NCI-H187 (cell line): ENCODE measurements at places on chromosomes 12 and 14.

DNA sequence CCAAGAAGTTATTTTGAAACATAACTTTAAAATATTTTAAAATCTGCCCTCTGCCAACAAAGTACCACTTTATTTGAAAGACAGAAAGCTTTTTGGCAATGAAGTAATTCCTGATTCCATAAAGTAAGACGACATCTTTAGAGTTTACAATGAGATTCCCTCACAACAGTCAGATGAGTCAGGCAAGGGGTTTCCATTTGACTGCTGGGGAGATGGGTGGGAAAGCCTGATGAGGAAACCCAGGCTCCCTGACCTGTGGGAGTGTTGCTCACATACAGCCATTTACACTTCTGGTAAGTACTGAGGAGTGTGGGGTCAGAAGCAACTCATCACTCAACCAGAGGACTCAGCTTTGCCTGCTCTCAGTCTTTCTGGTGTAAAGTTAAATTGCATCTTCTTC lies 10.2 kb downstream of the KITLG start:
- DNase-seq = no peak

DNA sequence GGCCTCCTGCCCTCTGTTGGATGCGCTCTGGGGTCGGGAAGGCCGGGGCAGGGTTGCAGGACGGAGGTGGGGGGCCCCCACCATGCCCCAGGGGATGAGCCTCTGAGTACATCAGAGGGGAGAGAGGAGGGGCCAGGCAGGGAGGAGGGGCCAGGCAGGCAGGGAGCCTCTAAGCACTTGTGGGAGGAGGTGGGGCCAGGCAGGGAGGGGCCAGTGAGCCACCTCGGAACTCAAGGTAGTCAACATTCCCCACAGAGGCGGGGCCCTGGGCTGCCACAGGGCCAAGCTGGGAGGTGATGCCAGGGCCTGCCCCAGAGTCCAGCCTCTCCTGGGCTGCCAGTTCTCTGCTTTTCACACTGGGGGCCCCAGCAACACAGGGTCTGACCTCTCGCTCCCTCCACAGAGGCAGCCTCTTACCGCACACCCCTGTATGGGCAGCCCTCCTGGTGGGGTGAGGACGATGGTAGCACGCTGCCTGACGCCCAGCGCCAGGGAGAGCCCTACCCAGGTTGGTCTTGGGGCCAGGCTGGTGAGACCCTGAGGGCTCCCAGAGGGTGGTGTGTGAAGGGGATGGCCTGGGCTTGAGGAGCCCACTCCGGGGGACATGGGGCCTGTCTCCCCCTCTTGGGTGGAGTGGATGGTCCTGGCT lies 17.4 kb downstream of the CEP170B start:
- DNase-seq = no peak

DNA sequence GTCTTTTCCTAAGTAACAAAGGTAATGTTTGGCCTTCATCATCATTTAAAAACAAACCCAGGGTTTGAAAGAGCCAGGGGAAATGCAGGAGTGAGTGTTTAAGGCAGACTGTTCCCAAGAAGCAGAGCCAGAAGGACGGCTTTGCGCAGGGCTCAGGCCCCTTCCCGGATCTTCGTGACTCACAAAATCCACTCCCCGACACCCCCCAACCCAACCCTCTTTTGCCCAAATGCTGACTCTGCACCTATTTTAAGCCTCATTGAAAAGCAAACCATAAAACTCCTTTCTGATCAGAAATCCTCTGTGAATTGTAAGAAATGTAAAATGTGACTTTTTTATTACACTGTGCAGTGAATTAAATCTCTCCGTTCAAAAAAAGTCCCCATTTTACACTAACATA lies 67.5 kb downstream of the SETD3 start:
- no peak for DNase-seq

GRCh38 chr14:32324601-32325000 lies 4.5 kb upstream of the AKAP6 start:
- no peak for DNase-seq

GRCh38 chr12:79048962-79049361 lies 184.4 kb downstream of the SYT1 start:
- DNase-seq = no peak

GRCh38 chr14:104370256-104370870 lies 209.2 kb upstream of the C14orf180 start:
- DNase-seq = no peak

GRCh38 chr12:18008642-18009041 lies 81.4 kb downstream of the RERGL start:
- DNase-seq = no peak

DNA sequence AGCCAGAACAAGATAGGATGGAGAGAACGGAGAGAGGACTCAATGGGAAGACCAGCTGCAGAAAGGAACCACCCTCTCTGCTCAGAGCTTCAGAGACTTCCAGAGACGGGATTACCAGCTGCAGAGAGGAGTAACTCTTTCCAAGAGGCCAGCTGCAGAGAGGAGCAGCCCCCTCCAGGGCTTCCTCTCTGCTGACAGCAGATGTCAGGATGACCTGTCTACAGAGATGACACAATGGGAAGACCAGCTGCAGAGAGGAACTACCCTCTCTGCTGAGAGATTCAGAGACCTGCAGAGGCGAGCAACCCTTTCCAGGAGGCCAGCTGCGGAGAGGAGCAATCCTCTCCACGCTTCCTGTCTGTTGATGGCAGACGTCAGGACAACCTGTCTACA lies 61.8 kb downstream of the KLRG1 start:
- no peak for DNase-seq

- DNase-seq = no peak
Measured at GRCh38 chr12:122852336-122853275, 17.3 kb downstream of the HIP1R start.

- no peak for DNase-seq
Measured at GRCh38 chr14:32329146-32329545, at the start of gene AKAP6. AKAP6 (plus strand) TSS chr14:32329298; CDS start chr14:32433494, 104,196 bp downstream.

DNA sequence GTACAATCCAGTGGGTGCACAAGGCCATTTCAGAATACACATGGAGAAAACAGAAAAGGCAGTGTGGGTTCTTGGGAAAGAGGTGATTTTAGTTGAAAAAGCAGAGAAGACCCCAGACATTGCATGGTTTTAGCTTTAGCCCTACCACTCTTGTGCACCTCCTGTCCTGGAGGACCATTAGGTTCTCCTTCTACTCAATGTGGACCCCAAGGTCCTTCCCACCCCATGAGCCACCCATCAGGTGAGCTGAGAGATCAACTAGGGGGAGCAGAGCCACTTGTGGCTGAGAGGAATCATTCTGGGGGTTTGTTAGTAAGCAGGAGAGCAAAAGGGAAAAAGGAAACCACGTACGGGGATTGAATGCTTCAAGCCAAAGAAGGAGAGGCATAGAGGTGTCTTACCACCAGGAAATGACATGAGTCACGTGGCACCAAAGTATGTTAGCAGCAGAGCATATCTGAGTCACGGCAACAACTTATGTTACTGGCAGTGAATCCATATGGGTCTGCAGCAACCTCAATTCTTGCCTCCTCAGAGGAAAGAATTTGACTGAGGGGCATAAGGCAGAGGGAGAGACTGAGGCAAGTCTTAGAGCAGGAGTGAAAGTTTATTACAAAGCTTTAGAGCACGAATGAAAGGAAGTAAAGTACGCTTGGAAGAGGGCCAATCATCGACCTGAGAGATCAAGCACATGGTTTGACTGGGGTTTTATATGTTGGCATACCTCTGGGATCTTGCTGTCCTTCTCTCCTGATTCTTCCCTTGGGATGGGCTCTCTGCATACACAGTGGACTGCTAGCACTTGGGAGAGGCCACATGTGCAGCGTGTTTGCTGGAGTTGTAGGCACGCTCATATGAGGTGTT lies 73.9 kb downstream of the HSD17B6 start:
- DNase-seq = no peak

- DNase-seq = no peak
Measured at GRCh38 chr12:107488666-107489065, 196.9 kb upstream of the PWP1 start.

GRCh38 chr14:88765130-88765529 lies 27.6 kb downstream of the EML5 start:
- no peak for DNase-seq

GRCh38 chr12:47302111-47302671 lies 222.4 kb upstream of the AMIGO2 start:
- DNase-seq = no peak

GRCh38 chr12:71567537-71567936 lies 96.1 kb downstream of the ZFC3H1 start:
- DNase-seq = no peak

- no peak for DNase-seq
Measured at GRCh38 chr14:103512701-103513611, 9.7 kb downstream of the CKB start.

- DNase-seq = no peak
Measured at GRCh38 chr12:132314516-132315233, 14.7 kb downstream of the GALNT9 start.

DNA sequence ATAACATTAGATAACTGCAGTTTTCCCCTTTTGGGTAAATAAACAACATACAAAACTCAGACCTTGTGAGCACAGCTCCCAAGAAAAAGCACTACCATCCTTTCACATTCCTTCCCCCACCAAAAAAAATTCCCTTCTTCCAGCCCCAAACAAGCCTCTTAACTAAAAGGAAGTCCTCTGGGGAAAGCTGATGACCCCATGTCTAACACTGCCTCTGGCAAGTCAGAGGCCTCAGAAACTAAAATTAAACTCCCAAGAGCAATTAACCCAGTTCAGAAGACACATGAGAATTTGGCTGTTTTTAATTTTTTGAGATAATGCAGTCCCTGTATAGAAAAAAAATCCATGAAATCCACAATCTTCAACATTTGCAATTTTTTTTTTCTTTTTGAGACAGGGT lies 127.7 kb downstream of the SPTSSA start:
- DNase-seq = no peak

DNA sequence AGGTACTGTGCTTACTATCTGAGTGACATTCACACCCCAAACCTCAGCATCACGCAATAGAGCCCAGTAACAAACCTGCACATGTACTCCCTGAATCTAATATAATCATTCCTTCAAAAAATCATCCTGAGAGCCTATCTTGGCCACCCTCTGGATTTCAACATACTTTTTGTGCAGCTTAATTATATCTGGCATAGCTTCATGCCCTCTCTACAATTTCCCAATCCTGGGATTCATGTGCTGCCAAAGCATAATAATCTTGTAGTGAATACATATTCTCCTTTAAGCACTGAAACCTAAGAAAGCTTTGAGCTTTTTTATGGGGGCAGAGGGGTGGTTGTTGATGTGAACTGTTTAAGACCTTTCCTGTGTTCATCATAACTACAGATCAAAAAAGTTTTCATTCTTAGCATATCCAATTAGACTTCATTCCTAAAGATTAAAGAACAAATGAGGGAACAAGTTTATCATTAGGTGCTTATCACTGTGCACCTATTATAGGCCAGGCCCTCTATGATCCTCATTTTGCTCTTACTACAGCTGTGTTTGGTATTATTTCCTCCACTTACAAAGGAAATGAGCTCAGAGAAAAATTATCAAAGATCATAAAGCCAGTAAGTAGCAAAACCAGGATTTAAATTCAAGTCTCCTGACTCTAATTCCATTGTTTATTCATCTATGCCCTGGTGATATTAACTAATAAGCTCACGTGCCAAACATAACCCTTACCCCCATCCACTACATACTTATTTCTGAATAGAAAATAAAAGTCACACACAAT lies 51.2 kb downstream of the SINHCAF start:
- no peak for DNase-seq

GRCh38 chr12:104360983-104361707 lies 57.6 kb downstream of the EID3 start:
- DNase-seq = no peak

- DNase-seq = no peak
Measured at GRCh38 chr14:41606532-41607303, at the start of gene LRFN5. LRFN5 (plus strand) TSS chr14:41606876.

- no peak for DNase-seq
Measured at GRCh38 chr14:81953419-81953818, 419.8 kb upstream of the SEL1L start.

DNA sequence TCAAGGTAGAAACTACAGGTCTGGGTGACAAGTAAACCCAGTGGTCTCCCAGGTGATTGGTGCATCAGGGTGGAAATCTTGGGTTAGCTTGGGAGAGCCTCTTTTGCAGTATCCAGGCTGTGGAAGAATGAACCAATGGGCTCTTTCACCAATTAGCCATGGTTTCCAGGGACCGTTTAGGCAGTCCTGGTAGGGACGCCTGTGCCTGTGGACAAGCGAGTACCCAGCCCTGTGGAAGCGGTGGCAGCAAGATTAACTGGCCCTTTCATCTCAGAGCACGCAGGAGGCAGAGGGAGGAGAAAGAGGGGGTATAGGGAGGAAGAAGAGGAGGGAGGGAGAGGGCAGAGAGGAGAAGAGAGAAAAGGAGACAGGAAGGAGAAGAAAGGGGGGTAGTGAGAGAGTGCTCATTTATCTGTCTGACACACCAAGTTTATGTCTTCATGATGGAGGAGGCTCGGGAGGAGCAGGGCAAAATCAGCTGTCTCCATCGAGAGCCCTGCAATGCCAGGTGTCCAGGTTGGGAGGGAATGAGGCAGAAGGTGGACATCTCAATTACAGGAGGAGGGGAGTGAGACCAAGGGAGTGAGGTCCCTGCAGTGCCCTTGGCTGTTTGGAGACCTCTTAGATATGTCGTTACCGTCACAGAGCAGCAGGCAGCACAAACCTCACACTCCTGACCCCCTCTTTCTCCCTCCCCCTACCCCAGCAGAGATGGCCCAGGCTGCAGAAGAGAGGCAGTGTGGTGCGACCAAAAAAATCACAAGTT lies 4.6 kb upstream of the ZDHHC22 start:
- DNase-seq = no peak
